ENCODE measurements at places on chromosomes 5 and 9.

DNA sequence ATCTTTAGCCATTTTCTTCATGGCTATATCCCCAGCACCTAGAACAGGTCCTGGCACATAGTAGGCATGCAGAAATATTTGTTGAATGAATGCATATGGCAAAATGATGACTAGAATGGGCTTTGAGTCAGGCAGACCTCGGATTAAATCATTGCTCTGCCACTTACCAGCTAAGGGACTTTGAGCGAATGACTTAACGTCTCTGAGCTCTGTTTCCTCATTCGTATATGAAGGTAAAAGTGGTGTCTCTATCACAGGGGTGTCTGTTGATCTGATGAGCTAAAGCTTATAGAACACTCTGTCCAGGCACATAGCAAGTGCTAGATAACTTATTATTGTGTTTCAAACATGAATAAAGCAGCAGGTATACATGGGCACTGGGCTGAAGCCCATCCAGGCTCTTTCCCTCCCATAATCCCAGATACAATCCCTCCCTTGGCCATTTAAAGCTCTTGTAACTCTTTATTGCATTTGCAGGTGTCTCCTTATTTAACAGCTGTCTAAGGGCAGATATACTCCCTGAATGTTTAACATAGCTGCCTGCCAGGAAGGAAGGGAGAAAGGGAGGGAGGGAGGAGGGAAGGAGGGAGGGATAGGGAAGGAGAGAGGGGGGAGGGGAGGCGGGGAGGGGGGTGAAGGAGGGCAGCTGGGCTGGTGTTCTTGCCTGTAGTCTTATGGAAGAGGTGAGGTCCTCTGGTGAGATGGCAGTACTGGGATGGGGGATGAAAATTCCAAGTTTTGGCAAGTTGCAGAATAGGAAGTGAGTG, 23.2 kb upstream of the STXBP1 start:
- no peaks in the 10 kb centered on the region for H3K27me3 ChIP-seq
- no peak for DNase-seq
- no peak overlapping the region for H3K27ac ChIP-seq
- H3K4me3 ChIP-seq = no peak overlapping the region

GRCh38 chr9:124037790-124038189, 26.2 kb downstream of the LHX2 start:
- no peaks in the 10 kb centered on the region for H3K36me3 ChIP-seq
- no peaks in the 10 kb centered on the region for H3K27me3 ChIP-seq
- peaks cover 5% of the 10 kb centered on the region for H3K4me1 ChIP-seq

- DNase-seq = no peak
- no peaks in the 10 kb centered on the region for H3K4me1 ChIP-seq
- H3K27ac ChIP-seq = no peak overlapping the region
- H3K36me3 ChIP-seq = no peaks in the 10 kb centered on the region
These were observed 493.7 kb upstream of the SGCD start for GRCh38 chr5:155833287-155833686.

DNA sequence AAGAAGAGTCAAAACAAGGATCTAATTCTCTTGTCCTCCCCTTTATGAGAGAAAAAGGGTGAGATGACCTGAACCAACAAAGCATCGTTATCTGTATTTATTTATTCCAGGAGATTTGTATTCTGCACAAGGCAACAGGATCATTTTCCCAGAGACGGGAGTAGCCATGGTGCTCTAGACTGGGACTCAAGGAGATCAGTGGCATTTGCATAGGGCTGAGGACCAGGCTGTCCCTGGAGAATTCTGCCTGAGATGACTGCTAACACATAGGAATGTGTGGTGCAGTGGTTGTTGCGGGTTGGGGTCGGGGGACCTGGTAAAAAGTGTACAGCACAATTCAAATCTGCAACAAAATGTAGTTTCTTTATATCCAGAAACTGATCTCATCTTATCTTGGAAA, 22.3 kb upstream of the ZNF474 start:
- H3K27me3 ChIP-seq = no peaks in the 10 kb centered on the region
- H3K36me3 ChIP-seq = no peaks in the 10 kb centered on the region
- H3K27ac ChIP-seq = no peak overlapping the region
- no peaks in the 10 kb centered on the region for H3K4me1 ChIP-seq
- DNase-seq = no peak
- no peak overlapping the region for H3K4me3 ChIP-seq

DNA sequence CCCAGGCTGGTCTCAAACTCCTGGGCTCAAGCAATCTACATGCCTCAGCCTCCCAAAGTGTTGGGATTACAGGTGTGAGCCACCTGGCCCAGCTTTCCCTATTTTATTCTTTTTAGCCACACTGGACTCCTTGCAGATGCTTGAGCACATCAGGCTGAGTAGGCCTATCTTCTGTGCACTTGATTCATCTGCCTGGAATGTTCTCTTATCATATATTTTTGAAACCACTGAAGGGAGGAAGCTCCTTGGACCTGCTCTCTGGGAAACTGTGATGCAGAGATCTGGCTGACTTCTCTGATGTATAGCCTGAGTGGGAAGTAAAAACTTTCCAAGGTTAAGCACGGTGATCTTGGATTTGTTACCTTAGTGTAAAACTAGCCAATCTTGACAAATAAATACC, 6.5 kb upstream of the MAT2B start:
- DNase-seq = no peak
- no peaks in the 10 kb centered on the region for H3K27me3 ChIP-seq
- no peaks in the 10 kb centered on the region for H3K4me1 ChIP-seq
- no peak overlapping the region for H3K4me3 ChIP-seq
- no peaks in the 10 kb centered on the region for H3K36me3 ChIP-seq
- H3K27ac ChIP-seq = no peak overlapping the region
